ENCODE measurements at places on chromosomes 7 and 10. TPM values are rescaled to one million over a fixed set of nuclear protein-coding genes. Genes with fewer than 3 reads are reported as not detected.

Gene LHFPL3
- not detected for polyA plus RNA-seq

Gene SPRN
- polyA plus RNA-seq, result 0.14 TPM

Gene WNT2
- polyA plus RNA-seq, result not detected

Gene FAM237B
- polyA plus RNA-seq, result not detected

Gene SEMA3D
- polyA plus RNA-seq, result not detected

Gene VAX1
- not detected for polyA plus RNA-seq

Data from CD4-positive, CD25-positive, alpha-beta regulatory T cell (primary cell).